Activated CD4-positive, alpha-beta T cell treated with anti-CD3 and anti-CD28 coated beads, Interleukin-2, amount 50 U/mL, for 24 hours (primary cell): ENCODE measurements at places on chromosomes 1 and 21.

GRCh38 chr1:76949503-76949902 is 82.2 kb downstream of the ST6GALNAC5 start:
- DNase-seq = no peak

- DNase-seq = no peak
These were observed 642 bp upstream of the ST3GAL3 start for GRCh38 chr1:43706598-43707189.

- DNase-seq = no peak
These were observed 204.4 kb downstream of the LMX1A start for GRCh38 chr1:165152109-165152508.

GRCh38 chr1:200252531-200252930 is 157.3 kb downstream of the ZNF281 start:
- DNase-seq = no peak

DNA sequence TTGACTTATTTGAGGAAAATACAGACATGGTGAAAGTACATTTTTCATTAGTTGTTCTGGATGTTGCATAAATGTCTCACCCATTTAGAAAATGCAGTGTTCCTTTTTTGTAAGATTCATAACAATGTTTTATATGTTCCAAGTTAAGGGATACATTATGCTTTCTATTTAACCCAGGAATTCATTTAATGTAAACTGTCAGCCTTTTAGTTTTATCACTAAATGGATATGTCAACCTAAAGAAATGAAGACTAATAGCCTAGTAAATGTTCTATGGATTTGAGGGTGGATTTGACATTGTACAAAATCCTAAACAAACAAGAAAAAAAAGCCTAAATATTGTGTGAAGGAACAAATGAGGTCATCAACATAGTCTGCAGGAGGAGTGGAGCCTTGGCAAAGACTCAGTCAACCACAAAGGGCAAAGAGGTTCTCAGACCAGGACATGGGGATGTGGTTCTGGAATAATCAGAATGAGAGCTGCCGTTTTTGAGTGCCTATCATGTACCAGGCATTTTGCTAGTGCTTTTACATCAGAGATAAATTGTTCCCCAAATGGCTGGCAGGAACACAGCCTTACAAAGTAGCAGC is 8.8 kb upstream of the INSL5 start:
- no peak for DNase-seq

DNA sequence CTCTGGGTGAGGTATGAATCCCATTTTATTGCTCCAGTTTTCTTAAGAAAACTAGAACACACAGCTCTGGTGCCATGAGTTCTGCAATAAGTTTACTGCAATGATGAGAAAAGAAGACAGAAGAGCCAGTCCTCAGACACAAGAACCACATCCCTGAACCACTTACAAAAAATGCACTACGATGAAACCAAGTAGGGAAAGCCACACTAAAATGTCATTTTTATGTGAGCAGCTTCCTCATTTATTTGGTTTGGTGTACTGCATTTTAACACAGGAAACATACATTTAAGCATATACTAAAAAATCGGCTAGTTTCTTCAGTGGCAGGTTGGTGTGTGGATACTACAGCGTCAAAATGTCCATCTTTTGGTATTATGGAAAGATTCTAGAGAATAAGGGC is 95.9 kb downstream of the PTPN14 start:
- DNase-seq = no peak

DNA sequence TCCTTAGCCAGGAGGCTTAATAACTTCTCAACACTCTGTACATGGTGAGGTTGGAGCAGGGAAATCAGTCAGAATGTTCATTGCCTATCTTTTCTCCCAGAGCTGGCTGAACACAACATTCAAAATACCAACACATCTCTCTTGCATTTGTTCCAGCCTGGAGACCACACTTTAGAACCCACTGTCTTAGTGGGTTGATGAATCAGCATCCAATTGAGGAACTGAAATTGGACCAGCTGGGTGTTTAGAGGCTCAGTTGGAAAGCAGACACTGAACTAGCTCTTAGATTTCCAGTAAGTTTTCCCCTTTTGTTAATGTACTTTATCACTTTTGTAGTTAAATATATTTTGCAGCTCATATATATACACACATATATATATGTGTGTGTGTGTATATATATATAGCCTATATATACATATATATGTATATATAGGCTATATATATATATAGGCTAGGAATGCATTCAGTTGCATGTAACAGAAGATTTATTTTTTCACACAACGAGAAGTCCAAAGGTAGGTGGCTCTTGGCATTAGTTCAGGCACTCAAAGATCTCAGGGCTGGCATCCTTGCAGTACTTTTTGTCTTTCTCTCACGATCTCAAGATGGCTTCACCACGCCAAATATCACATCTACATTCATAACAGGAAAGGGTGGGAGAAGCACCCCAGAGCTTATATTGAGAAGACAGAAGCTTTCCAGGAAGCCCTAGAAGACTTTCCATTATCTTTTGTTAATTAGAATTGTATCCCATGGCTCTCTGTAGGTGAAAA is 35.0 kb upstream of the HUNK start:
- DNase-seq = no peak
